Mucosa of descending colon (tissue), 3 donors: ENCODE measurements at places on chromosomes 16 and 17. TPM values are rescaled to one million over a fixed set of nuclear protein-coding genes. Genes with fewer than 3 reads are reported as not detected.

- no peak for DNase-seq
Measured at GRCh38 chr17:78184351-78184750, 2.5 kb downstream of the TK1 start.

DNA sequence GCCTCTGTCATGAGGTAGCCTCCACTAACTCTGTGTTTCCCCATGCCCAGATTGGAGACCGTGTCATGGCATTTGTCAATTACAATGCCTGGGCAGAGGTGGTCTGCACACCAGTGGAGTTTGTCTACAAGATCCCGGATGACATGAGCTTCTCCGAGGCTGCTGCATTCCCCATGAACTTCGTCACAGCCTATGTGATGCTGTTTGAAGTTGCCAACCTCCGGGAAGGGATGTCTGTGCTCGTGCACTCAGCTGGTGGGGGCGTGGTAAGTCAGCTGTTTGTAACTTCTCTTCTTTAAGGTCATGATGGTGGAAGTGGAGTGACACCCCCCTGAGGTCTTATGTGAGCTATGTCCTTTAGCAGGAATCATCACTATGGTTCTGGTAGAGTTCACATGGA, 36.8 kb downstream of the VAT1L start:
- DNase-seq = no peak

DNA sequence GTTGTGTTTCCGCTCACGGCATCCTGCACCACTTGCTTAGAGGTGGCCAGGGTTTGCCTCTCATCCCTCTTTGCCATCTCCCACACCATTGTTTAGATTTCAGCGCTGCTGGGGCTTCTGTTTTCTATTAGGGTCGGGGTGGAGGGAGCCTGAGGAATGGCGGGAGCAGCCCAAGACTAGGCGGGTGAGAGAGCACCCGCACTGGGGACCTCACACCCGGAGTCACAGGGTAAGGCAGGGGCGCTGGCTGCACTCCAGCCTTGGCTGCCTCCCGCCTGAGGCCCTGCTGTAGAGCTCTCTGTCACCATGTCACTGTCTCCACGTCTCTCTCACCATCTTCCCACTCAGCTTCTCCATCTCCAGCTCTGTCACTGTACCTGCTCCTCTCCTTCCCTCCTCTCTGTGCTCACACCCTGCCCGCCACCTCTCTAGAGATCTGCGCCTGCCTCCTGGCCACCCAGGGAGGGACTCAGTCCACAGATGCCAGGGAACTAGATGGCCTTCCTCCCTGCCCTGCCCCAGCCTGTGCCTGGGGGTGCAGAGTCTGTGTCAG, 32.8 kb upstream of the ABCC3 start:
- DNase-seq = no peak

- no peak for DNase-seq
Measured at GRCh38 chr17:48751172-48751571, 22.6 kb upstream of the HOXB13 start.

DNA sequence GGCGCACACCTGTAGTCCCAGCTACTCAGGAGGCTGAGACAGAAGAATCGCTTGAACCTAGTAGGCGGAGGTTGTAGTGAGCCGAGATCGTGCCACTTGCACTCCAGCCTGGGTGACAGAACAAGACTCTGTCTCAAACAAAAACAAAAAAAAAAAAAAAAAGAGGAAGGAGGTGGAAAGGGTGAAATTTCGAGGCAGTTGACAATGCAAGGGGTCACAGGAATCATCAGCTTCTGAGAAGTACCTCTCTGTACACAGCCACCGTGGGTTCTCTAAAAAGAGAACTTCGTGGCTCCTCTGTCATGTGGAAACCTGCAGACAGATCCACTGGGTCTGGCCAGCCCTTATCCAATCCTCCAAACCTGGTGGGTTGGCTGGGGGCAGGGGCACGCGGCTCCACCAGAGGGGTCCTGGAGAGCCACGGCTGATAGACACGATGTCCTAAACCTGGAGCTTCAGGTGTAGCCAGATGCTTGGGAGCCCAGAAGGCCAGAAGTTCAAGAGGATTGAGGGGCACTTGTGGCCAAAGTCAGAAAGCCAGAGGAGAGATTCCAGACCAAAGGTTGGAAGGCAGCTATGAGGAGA, 540 bp upstream of the CD300LF start:
- DNase-seq = no peak

Gene P3H4
- total RNA-seq = 14.0 TPM

Gene PNMT
- 1.5 TPM for total RNA-seq

Gene ATMIN
- 31.4 TPM for total RNA-seq

Gene MARCHF10
- total RNA-seq = 0.35 TPM

Gene ALDH3A1
- total RNA-seq = 3.1 TPM

Gene KRTAP9-2
- not detected for total RNA-seq

Gene SHISA9
- total RNA-seq = 3.0 TPM

Gene CIITA
- total RNA-seq = 5.8 TPM
